Stimulated activated CD8-positive, alpha-beta memory T cell treated with anti-CD3 and anti-CD28 coated beads, Interleukin-12 subunit alpha, Interleukin-12 subunit beta, amount 100 ng/mL, for 4 hours (primary cell): ENCODE measurements at places on chromosomes 7 and 10.

DNA sequence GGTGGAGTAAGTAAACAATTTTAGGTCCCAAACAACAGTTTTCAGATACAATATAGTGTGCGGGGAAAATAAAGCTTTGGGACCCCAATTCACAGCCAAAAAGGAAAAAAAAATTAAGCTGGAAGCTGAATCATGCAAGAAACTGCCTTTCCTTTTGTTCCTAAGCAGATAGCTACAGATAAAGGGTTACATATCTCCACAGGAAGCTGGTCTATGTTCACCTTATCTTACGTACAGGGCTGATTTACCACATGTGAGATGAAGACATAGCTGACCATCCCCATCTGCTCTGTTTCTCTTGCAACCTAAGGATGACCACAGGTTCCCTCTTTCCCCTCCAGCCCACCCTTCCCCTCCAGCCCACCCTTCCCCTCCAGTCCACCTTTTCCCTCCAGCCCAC, 14.2 kb upstream of the PFKP start:
- no peak for DNase-seq

GRCh38 chr7:106152313-106152665, 40.2 kb upstream of the SYPL1 start:
- no peak for DNase-seq

DNA sequence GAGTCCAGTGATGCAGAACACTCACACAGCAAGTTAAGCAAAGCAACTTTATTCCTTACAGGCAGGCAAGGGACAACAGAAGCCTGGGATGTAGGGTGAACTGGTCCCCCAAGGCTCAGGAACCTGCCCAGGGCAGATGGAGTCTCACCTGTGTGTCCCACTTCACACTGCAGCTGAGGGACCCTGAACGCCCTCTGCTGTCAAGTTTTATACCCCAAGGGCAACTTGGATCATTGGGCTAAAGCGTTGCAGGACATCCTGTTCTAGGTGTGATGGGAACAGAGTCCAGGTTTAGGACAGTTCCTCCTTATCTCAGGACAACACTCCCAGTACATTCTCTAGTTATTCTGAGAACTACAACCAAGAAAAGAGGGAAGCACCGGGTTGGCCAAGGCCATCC, 49.5 kb upstream of the ZNF746 start:
- no peak for DNase-seq

DNA sequence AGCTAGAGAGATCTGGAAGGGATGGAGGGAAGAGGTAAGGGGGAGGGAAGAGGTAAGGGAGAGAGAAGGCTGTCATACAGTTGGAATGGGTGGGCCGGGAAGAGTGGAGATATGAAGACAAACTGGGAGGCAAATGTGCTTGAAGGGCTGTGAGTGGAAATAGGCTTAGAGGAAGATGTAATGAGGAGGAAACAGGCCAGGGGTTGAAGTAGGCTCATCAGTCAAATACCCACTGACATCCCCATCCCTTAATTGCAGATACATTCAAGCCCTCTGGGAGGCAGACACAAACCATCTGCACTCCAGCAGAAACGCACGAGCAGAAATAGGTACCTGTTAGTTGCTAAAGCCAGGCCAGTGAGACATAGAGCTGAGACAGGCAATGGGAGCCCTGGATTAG, 2.1 kb downstream of the SYNPO2L start:
- no peak for DNase-seq

- no peak for DNase-seq
Observed at GRCh38 chr7:30241767-30242166, 42.6 kb upstream of the ZNRF2 start.

DNA sequence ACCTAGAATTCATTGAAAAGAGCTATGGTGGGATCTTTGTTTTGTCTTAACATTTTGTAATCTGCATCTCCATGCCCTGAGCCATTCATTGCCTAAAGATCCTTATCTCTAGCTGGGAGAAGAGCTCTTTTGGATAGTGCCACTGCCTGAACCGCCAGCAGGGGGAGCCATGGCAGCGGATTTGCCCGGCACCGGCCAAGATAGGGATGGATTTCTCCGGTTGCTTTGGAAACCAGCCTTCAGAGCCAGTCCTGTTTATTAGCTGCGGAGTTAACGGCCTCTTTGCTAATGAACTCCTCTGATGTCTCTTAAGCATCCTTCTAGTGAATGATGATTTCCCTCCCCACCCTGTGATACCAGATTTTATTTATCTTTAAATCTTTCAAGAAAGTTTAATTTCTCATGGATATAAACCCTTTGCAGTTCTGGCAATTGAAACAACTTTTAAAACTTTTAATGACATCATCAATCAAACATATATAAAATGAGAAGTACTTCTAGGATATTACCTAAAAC, 58.2 kb upstream of the LYZL2 start:
- DNase-seq: peak; percentile 52

- no peak for DNase-seq
Observed at GRCh38 chr10:2145491-2145890, 408.2 kb upstream of the ADARB2 start.
